RCC 7860 (cell line): ENCODE measurements at places on chromosomes 3 and 15.

GRCh38 chr15:31468911-31469785, 142.5 kb downstream of the KLF13 start:
- no peak for DNase-seq

- peak; percentile 66 for DNase-seq
These were observed 259.1 kb downstream of the OPA1 start for GRCh38 chr3:193851941-193852674.

GRCh38 chr3:63022114-63022513, 146.9 kb upstream of the CADPS start:
- no peak for DNase-seq

DNA sequence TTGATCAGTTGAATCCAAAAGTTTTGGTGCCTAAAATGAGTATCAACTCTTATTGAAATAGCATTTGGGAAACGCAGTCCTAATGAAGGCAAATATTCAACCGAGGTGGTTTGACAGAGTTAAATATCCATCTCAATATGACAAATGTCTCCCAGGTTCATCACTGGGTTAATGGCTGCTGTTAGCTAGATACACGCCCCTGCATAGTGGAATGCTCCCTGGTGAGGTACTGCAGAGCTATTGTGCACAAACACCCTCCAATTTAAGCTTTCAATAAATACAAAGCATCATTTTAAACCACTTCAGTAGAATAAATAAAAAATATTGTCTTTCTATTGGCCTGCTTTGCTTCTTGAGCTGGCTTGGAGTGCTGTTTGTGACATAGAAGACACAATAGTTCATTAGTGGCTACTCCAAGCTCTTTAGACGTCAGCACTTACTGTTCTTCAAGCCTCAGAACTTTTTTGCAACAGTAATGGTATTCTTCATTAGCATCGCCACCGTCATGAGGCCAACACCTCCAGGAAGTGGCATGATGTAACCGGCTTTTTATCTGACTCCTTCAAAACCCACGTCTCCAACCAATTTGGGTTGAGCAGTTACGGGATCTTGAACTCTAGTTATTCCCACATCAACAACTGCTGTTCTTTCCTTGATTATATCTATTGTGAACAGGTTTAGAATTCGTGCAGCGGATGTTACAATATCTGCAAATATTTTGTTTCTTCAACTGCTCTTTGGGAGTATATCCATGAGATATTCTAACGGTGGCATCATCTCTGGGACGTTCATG, 1159.6 kb upstream of the EPHA6 start:
- DNase-seq = peak; percentile 98

DNA sequence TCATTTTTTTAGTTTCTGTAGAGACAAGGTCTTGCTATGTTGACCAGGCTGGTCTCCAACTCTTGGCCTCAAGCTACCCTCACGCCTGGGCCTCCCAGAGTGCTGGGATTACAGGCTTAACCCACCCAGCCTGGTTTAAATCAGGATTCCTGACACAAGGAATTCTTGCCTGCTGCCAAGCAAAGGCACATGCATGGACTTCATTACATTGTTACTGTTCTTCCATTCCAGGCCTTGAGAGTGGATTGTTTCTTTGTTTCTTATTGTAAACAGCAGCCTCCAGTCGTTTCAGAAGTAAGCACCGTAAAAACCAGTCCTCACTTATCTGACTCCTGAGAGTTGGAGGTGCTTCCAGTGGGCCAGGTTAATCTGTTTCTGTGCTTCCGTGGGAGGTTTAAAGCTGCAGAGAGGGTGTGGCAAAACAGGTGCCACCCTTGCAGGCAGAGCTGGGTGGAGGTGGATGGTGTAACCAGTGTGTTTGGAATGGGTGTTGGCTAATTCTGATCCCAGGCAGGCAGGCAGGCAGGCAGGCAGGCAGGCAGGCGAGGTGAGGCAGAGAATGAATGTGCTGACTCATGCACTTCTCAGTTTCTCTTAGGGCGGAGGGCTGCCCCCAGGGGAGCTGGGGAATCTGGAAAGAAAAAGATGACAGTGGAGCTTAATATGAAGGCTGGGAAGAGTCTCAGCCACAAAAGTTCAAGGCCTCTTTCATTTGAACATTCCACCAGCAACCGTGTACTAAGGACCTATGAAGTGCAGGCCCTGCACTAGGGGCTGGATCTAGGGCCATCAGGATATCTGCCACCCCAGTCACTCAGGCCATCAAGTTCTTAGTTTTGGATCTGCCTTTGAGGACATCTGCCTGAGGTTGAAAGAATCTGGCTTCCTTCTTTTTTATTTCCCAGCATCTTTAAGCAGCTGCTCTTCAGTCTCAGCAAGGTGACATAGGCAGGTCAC, 37.0 kb upstream of the CDCP1 start:
- peak; percentile 51 for DNase-seq

GRCh38 chr3:49519916-49520385, 34.3 kb upstream of the BSN start:
- no peak for DNase-seq
